ENCODE measurements at places on chromosomes 7 and 10. TPM values are rescaled to one million over a fixed set of nuclear protein-coding genes. Genes with fewer than 3 reads are reported as not detected.

The CPEB3 gene
- total RNA-seq = 4.4 TPM

The ZSCAN25 gene
- 10.4 TPM for total RNA-seq

The UBE2D4 gene
- total RNA-seq = 12.8 TPM

The ODAD2 gene
- total RNA-seq = 0.61 TPM

The SMKR1 gene
- not detected for total RNA-seq

- no peak for DNase-seq
These were observed 15.8 kb downstream of the ANXA7 start for GRCh38 chr10:73398024-73398423.

DNA sequence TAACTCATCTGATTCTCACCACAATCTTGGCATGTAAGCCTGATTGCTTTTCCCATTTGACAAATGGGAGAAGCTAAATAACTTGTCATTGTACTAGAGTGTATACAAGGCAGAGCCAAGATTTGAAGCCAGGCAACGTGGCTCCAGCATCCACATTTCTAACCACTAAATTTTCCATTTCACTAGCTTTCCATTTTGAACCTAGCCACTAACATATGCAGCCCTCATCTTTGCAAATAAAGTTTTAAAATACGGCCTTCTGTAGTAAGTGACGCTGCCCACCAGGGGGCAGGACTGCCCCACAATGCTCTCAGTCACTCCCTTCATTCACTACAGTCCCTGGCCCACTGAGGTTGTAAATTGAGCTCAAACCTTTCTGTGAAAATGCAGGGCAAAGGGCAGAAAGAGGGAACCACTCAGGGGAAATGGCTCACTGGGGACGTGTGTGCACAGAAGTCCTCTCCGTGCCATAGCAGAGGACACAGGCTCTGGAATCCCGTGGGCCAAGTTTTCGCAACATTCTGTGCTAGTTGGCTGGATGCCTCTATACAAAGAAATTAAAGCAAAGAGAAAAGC, 315.7 kb downstream of the TNS3 start:
- DNase-seq = peak; percentile 80

- DNase-seq = no peak
These were observed 74.0 kb downstream of the PAX2 start for GRCh38 chr10:100819424-100819823.

GRCh38 chr10:13206546-13207443, 27.4 kb downstream of the UCMA start:
- DNase-seq = no peak

GRCh38 chr7:24877790-24878311, 102.1 kb downstream of the OSBPL3 start:
- no peak for DNase-seq

DNA sequence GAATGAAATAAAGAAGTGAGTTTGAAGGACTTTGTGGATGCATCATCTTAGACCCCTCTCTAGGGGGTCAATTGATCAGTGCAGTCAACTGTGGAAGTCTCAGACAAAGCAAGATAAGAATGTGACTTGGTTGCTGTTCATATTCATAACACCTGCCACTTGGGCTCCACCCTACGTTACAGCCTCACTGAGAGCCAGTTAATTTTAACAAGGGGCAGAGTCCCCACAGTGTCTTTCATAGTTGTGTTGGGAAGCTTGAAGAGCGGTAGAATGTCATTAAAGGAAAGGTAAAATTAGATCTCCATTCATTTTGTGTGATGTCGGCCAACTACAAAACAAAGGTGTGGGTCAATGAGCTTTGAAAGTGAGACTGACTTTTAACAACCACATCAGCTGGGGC, 442.1 kb upstream of the C7orf33 start:
- DNase-seq = peak; percentile 62

DNA sequence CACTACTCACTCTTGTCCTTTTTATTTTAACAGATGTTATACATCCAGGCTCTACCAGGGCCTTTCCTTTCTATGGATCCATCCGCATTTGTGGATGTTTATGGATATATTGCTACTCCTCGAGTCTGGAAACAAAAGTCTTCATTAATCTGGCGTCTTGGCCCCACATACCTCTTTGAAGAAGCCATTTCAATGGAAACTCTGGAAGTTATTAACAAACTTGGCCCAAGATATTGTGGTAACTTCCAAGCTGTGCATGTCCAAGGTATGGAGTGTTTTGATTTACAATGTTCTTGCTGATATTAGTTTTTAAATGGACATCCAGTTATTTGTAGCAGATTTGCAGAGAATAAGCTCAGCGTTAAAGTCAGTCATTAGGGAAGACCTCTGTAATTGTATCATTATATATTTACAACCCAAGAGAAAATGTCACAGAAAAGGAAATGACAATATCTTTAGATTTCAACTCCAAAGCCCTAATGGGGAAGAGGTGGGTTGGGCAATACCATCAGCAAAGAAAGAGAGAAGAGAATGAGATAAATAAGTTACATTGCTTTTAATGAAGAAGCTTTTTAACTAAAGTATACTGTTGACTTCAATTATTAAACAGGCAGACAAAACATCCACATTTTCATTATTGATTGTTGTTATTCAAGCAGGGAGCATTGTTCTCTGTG, 102.1 kb downstream of the WDFY4 start:
- DNase-seq = no peak

GRCh38 chr10:112395809-112396530, 22.1 kb downstream of the ACSL5 start:
- no peak for DNase-seq
